ENCODE measurements at places on chromosomes 5 and 9.

GRCh38 chr9:5799314-5799713 is 33.6 kb downstream of the ERMP1 start:
- DNase-seq = peak; percentile 32

GRCh38 chr9:120235081-120235480 is 344.9 kb downstream of the CDK5RAP2 start:
- DNase-seq = no peak

DNA sequence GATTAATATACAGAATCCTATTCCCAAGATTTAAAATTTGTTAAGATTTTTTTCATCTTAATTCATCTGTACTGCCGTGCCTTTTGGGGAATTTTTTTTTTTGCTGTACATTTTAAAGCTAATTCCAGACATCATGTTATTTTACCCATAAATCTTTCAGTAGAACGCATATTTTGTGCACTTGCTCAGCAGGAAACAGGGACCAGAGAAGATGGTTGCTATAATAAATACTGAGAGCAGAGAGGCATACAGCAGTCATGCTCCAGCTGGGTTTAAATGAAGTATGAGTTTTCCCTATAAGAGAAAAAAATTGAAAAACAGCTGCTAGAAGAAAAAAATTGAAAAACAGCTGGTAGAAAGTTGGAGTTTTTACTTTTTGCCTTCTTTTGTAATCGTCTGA is 196.9 kb upstream of the PUM3 start:
- no peak for DNase-seq

DNA sequence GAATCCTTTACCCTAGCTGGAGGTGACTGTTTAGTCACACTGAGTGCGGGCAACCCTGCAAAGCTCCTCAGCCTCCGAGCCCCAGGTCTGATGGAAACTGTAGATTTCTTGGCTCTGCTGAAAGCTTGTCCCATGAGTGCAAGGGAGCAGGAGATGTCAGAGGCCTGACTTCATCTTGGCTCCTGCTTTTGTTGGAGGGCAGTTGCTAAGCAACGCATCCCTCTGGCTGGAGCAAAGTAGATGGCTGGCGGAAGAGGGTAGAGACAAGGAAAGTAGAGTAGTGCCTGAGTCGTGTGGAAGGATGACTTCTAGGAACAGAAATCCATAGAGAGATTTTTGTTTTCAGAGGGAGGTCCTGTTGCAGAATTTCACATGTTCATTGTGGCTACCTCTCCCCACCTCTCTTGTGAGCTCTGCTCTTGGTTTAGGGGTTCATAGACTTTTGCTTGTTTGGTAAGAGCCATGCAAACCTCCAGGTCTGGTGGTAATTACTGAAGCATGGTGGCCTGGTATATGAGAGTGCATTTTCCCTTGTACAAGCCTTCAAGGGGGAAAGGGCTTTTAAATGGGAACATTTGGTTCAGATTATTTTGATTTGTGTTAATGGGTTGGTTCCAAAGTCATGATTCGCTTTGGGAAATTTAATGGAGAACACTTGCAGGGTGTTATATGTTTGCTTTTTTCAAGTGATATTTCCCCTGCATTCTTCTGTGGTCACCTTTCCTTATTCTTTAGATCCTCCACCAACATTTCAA is 71.5 kb downstream of the ARHGAP26 start:
- DNase-seq = peak; percentile 27

DNA sequence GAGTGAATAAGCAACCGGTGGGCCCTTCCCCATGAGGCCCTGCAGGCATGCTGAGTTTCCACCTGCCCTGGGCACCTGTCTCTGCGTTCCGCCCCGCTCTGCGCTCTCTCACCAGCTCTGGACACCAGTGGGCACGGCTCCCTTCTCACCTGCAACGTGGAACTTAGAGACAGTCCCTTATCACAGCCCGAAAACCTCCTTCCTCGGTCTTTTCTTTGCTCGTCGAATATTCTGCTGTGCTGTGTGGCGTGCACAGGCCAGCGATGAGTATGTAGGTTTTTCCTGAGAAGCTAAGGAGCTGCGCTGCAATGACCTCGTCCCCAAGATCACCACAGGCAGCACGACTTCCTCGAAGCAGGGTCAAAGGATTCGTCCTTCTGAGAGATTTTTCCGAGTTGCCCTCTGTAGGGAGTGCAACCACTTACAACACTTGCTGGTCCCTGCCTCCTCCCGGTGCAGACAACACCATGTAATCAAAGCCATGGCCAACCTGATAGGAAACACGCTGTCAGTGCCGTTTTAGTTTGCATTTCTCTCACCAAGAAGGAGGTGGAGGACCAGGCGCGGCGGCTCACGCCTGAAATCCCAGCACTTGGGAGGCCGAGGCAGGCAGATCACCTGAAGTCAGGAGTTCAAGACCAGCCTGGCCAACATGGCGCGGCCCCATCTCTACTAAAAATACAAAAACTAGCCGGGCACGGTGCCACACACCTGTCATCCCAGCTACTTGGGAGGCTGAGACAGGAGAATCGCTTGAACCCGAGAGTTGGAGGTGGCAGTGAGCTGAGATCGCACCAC is 27.2 kb upstream of the NOTCH1 start:
- DNase-seq = no peak

Measured in HFF-Myc (cell line).